ENCODE measurements at places on chromosomes 6 and 20.

DNA sequence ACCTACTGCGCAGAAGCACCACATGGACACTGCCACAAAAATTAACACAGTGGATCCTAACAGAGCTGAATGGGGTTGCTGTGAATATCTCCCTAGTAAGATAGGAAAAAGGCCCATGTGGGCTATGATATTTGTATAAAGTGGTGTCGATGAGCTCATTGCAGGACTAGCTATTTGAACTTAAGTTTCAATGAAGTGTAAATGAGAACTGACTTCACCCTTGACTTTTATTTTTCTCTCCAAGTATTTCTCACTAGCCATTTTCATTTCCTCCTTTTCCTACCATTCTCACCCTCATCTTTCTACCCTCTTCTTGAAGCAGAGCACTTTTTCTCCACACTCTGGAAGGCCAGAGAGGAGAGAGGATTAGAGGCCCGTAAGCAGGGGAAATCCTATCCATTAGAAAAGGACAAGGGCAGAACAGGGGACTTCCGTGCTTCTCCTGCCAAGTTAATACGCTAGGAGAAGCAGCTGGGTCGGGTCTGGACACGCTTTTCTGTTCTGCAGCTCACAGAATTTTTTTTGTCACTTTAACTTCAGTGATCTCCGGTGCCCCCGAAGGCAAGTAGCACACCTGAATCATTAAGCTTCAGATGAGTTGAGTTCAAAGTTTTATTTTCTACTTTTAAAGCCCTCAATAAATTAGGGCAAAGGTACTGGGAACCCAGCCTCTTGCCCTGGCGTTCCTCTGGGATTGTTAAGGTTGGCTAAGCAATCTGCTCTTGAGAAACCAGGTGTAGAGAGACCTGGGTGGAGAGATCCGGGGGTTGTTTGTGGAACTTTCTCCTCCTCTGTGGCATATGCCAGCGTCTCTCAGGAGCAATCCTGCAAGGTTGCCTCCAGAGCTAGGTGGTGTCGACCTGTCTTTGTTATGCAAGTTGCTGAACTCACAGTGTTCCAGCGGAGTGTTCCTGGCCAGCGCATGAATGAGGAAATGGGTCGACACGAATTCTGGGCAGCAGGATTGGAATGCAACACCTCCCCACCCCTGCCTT is 56.2 kb upstream of the ARID1B start:
- no peak for DNase-seq

- DNase-seq = peak; percentile 12
Measured at GRCh38 chr20:38434301-38434741, 807 bp downstream of the SNHG17 start.

DNA sequence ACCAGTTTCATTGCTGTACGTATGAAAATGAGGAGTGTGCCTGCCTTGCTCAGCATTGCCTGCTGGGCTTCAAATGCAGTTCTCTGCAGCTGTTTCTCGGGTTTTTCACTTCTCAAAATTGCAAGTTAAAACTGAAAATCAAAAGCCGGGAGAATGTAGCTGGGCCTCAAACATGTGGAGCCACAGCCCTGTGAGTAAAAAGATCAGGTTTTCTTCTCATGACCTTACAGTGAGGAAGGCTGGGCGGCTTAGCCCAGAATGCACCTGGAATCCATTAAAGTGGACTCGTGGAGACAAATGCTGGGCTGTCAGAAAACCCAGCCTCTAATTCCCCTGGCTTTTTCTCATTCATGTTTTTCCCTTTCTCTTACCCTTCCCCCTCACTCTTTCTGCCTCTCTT is 34.4 kb downstream of the DSE start:
- no peak for DNase-seq

DNA sequence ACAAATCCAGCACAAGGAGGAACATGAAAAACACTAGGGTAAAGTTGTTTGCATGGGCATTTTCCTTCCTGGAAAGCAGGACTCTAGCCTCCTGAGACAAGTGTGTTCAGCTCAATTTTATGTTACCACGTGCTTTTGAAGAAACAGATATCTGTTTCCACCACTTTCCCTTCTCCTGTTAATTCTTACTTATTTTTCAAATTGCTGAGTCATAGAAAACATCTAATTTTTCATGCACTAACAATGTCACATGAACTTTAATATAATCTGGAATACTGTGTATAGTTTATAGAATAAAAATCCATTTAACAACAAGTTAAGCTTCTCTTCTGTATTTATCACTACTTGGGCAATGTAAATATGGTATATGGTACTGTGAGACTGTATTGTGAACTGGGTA is 174.2 kb downstream of the ISM1 start:
- DNase-seq = no peak

GRCh38 chr6:113699239-113699638 is 157.9 kb upstream of the MARCKS start:
- no peak for DNase-seq

DNA sequence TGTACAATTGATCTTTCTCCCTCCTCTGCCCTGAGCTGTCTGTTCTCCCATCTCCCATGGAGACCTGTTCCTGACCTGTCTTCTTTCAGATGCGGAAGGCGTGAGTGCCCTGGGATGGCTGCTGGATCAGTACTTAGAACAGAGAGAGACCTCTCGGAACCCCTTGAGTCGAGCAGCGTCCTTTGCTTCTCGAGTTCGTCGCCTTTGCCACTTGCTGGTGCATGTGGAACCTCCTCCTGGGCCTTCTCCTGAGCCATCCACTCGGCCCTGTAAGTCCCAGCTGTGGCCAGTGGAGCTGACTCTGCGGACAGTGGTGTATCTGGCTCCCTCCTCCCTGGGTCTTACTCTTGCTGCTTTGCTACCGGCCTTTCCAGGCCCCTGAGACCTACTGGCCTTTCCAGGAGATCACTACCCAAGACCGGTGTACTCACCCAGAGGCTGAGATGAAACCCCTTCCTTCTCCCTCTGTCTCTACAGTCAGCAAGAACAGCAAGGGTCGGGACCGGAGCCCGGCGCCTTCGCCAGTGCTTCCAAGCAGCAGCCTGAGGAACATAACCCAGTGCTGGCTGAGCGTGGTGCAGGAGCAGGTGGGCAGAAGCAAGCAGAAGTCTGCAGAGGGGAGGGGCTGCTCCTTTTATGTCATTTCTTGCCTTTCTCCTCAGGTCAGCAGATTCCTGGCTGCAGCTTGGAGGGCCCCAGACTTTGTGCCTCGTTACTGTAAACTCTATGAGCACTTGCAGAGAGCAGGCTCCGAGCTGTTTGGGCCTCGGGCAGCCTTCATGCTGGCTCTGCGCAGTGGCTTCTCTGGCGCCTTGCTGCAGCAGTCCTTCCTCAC is 22.5 kb downstream of the CUL9 start:
- no peak for DNase-seq

GRCh38 chr20:64000906-64001305 is 20.0 kb downstream of the PRPF6 start:
- DNase-seq = no peak

GRCh38 chr6:42047213-42047590 is 3.1 kb upstream of the TAF8 start:
- DNase-seq = no peak

GRCh38 chr6:159279790-159280277 is 110.6 kb downstream of the FNDC1 start:
- no peak for DNase-seq

- DNase-seq = no peak
Measured at GRCh38 chr6:1087154-1087843, 224.6 kb upstream of the FOXQ1 start.

- no peak for DNase-seq
Measured at GRCh38 chr6:131257104-131257503, 121.8 kb downstream of the AKAP7 start.

GRCh38 chr6:163254341-163254835 is 160.1 kb upstream of the QKI start:
- DNase-seq = no peak

- no peak for DNase-seq
Measured at GRCh38 chr20:52461582-52461981, 270.0 kb upstream of the ZFP64 start.
